Diencephalon (tissue), 1 donor: ENCODE measurements at places on chromosomes 1 and 21. TPM values are rescaled to one million over a fixed set of nuclear protein-coding genes. Genes with fewer than 3 reads are reported as not detected.

NBPF6 gene
- total RNA-seq, result not detected

CFAP74 gene
- total RNA-seq, result 1.8 TPM

IL20 gene
- not detected for total RNA-seq

CYYR1 gene
- 2.5 TPM for total RNA-seq

TNNI3K gene
- 7.2 TPM for total RNA-seq

PLPPR5 gene
- total RNA-seq, result 36.9 TPM

DR1 gene
- total RNA-seq, result 34.4 TPM

DISC1 gene
- 12.7 TPM for total RNA-seq

LCE1B gene
- total RNA-seq, result not detected

LIN28A gene
- not detected for total RNA-seq

WNT4 gene
- total RNA-seq, result 11.3 TPM

UBASH3A gene
- total RNA-seq, result not detected

LCE4A gene
- not detected for total RNA-seq

C8A gene
- total RNA-seq, result not detected

PRKAB2 gene
- 34.1 TPM for total RNA-seq

KRTAP12-2 gene
- not detected for total RNA-seq

TEX38 gene
- total RNA-seq, result not detected

CSF3R gene
- 4.6 TPM for total RNA-seq

IGSF21 gene
- total RNA-seq, result 78.2 TPM

TDRD5 gene
- 4.6 TPM for total RNA-seq

SYT6 gene
- 19.1 TPM for total RNA-seq

PKLR gene
- total RNA-seq, result 0.23 TPM

GREM2 gene
- total RNA-seq, result 5.3 TPM

MYOG gene
- not detected for total RNA-seq

TRMT13 gene
- total RNA-seq, result 24.7 TPM

GNG4 gene
- total RNA-seq, result 81.0 TPM

MFAP2 gene
- 7.4 TPM for total RNA-seq

PLA2G2C gene
- total RNA-seq, result not detected

AK5 gene
- total RNA-seq, result 64.4 TPM

IL6R gene
- total RNA-seq, result 3.9 TPM

PLPPR4 gene
- total RNA-seq, result 126 TPM

CLCA1 gene
- not detected for total RNA-seq

TSHB gene
- total RNA-seq, result not detected
